Stimulated activated CD8-positive, alpha-beta memory T cell treated with anti-CD3 and anti-CD28 coated beads, Interleukin-4, amount 100 ng/mL, for 24 hours (primary cell): ENCODE measurements at places on chromosomes 1 and 21.
A peak's percentile ranks its signal among the peaks of the same experiment; 100 is the strongest.

DNA sequence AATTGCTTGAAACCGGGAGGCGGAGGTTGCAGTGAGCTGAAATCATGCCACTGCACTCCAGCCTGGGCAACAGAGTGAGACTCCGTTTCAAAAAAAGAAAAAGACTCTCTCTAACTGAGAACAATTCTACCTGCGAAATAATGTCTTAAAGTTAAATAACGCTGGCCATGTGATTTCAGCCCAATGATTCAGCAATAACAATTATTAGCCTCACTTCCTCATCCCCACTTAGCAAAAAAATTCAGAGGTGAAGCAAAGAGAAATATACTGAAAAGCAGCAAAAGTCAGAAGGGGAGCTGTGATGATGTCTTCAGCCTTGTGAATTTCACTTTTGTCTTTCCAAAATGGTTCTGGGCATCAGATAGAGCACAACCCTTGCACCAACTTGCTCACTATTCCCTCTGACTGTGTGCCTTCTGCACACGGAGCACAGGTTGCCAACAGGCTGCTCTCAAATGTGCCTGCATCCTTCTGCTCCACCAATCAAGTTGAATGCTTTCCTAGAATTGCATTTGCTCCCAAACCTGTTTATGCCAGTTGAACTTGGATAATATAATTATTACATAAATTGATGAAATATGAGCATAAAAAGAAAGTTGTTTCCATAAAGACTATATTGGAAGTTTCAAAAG lies 79.8 kb upstream of the IPO9 start:
- no peak for DNase-seq

DNA sequence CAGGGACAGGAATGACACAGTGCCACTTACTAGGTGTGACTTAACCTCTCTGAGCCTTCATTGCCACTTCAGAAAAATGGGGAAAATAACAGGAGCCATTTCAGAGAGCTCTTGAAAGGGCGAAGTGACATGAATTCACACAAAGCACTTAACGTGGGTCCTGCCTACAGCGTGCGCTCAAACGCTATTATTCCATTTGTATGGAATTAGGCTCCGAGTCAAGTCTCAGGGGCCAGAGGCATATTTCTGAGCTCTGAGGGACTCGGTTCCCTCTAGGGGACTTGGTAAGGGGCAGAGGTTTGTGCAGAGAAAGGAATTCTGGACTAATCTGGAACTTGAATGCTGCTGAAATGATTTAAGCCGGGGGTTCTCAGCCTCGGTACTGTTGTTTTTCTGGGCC lies 14.1 kb downstream of the DRAXIN start:
- no peak for DNase-seq

- no peak for DNase-seq
These were observed 17.0 kb upstream of the LRRC8C start for GRCh38 chr1:89615676-89616598.

GRCh38 chr1:225770561-225771248 lies 6.9 kb upstream of the SRP9 start:
- no peak for DNase-seq

- DNase-seq, result peak; percentile 62
These were observed 23.6 kb downstream of the ATP2B4 start for GRCh38 chr1:203649999-203650836.
